ENCODE measurements at places on chromosomes 16 and 17.

DNA sequence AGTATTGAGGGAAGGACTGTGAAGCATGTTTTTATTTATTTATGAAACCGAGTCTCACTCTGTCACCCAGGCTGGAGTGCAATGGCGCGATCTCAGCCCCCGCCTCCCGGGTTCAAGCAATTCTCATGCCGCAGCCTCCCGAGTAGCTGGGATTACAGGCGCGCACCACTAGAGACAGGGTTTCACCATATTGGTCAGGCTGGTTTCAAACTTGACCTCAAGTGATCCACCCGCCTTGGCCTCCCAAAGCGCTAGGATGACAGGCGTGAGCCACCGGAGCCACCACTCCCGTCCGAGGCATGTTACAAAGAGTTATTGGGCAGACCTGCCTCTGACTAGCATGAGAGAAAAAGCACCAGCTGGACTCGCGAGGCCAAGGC is 3.1 kb downstream of the MRPL12 start:
- DNase-seq, result no peak

- DNase-seq, result no peak
These were observed 40.8 kb downstream of the RNF157 start for GRCh38 chr17:76199469-76199868.

DNA sequence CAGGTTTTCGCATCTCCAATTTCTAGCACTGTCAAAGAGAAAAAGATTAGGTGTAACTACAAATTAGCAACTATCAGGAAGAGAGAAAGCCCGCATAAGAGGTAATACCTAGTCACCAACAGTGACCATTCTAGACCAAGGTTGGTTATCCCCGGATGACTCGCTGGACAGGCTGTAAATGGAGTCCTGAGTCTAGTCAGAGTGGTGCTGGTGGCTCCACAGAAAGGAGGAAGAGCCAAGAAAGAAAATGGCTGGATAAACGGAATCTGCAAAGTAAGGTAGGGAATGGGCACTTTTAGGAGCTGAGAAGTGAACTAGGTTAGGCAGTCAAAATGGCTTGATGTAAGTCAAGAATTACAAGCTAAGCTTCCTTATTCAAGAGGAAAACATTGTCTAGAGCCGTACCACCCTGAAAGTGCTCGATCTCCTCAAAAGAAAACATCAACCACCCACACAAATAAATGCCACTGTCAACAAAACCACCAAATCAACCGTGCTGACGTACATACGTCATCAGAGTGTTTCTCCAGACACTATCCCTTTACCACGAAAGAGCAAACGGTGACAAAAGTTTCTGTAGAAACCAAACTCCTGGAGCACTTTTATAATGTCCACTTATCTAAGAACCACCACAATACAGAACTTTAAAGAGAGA is 2.2 kb downstream of the GSPT1 start:
- peak; percentile 12 for DNase-seq

GRCh38 chr16:10852286-10852685 is 24.7 kb upstream of the CIITA start:
- no peak for DNase-seq

DNA sequence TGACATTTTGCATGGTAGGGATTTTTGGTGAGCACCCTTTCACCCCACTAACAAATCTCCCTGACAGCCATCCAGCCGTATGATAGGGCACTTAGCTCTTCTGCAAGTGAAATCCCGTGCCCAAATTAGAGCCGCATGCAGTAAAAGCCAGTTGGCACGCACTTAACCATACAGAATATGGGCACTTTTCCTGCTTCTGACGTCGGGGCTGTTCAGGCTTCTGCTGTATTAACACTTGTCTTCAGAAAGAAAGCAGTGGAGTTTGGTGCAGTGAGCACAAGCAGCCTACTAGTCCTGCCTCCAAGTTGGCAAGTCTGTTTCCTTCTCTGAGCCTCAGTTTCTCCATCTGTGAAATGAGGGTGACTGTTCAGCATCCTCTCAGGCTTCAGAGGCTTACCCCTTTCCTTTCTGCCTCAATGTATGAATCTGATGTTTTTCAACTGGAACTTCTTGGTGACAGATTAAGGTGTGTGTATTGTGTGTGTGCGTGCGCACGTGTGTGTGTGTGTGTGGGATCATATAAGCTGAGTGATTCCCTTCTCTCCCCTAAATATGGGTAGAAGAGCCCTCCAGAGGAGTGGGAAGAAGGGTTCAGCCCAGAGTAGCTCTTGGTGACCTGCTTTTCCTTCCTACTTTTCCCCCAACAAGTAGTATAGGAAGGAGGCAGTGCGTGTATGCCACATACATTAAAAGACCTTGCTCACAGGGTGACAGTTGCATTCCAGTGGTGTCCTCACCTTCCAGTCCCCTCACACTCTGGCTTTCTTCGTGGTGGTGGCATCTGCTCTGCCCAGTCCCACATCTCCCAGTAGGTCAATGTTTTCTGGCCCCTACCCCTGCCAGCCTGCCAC is 19.0 kb downstream of the IGF2BP1 start:
- DNase-seq, result no peak

GRCh38 chr16:871562-872345 is 71.2 kb upstream of the GNG13 start:
- no peak for DNase-seq

DNA sequence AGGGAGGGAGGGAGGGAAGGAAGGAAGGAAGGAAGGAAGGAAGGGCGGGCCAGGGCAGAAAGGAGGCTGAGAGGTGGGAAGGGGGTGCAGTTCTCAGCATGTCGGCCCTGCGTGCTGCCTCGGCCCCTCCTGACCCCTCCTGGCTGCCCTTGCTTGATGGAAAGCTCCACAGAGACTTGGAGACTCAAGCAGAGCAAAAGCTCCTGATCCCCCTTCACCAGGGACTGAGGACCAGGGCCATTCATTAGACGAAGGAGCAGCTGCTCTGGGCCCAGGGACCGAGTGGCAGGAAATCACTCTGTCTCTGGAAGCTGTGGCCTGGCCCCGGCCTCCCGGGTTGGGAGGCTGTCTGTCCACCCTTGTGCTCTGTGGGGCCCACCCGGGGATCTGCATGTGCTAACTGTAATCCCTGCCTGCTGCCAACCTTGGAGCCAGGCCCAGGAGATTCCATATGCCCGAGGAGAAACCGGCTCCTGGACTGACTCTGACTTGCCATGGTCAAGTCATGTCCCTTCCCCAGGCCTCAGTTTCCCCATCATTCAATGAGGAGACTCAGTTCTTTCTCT is 27.4 kb upstream of the C1QL1 start:
- no peak for DNase-seq

DNA sequence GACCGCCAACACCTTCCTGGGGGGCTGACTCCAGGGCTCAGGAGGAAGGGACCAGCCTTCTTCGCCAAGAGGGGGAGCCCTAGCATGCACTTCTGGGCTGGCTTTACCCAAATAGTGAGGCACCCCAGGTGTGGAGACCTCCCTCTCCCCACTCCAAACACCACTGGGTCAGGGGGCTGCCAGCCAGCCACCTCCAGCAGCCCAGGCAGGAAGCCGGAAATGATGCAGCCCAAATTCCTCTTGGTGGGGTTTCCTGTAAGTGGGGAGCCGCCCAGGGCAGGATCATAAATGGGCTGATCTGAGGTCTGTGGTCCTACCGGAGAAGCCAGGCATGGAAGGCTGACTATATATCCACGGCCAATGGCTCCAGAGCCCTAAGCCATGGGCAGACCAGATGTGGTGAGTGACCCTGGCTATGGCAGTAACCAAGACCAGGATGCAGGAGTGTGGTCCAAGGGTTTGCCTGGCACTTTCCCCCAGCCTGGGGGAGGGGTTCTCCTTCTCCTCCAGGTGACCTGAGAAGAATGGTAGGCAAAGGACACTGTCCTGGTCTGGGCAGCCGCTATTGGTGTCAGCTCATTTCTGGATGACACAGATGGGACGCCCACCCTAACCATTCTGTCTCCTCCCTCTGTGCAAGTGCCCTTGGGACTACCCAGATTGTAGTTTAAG is 4.2 kb downstream of the GIT1 start:
- no peak for DNase-seq

DNA sequence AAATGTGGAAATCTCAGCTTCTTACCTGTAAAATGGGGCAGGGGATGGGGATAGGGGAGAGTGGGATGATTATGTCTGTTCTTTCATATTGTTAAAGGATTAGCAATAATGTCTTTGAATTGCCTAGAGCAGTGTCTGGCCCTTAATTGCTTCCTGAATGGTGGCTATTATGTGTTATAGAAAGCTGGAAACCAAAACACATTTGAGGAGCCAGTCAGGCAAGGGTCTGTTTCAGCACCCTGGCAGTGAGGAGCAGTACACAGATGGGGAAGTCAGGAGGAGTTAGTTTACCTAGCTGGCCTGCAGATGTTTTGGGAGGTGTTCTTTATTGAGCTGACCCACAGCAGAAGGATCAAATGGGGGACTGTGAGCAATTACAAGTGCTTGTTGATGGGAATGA is 63.0 kb downstream of the NUP93 start:
- no peak for DNase-seq

DNA sequence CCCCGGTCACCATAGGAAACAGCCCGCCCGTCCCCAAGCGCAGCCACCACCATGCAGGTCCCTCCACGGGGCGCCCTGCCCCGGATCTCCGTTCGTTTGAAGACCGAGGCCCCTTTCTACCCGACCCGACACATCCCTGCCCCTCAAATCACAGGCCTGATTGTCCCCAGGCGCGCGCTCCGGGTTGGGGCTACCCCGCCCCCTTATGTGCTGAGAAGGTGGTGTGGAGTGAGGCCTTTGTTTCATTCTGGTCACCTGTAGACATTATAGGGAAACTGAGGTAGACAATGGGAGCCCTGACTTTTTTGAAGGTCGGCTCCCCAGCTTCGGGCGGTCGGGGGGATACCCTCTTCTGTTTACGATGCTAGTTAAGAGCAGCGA is 763 bp upstream of the ACTG1 start:
- peak; percentile 46 for DNase-seq

- DNase-seq, result no peak
These were observed 34.6 kb downstream of the GRIN2C start for GRCh38 chr17:74824961-74825627.

DNA sequence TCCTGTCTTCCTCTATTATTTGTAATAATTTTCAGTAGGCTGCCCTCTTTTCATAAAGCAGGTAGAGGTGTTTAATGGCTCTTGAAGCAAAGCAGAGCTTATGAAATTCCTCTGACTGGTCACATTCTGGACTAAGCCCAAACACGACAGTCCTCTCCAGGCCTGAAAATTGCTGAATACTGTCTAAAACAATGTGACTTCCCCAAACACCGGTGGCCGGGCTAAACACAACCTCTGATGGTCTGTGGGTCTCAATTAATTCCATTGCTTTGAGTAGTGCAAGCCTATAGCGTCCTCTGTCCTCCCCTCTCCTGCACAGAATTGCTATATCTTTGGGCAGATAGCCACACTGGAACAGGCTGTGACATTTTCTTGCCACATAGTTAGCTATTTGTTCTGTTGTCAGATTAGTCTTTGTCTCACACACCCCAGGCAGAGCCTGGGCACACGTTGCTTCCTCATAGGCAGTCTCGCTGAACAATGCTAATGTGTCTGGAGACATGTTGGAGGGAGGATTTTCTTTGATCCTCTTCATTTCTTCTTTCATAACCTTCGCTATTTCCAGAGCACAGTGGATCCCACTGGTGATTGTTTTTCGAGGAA is 10.8 kb upstream of the SLFN12L start:
- DNase-seq, result peak; percentile 75

DNA sequence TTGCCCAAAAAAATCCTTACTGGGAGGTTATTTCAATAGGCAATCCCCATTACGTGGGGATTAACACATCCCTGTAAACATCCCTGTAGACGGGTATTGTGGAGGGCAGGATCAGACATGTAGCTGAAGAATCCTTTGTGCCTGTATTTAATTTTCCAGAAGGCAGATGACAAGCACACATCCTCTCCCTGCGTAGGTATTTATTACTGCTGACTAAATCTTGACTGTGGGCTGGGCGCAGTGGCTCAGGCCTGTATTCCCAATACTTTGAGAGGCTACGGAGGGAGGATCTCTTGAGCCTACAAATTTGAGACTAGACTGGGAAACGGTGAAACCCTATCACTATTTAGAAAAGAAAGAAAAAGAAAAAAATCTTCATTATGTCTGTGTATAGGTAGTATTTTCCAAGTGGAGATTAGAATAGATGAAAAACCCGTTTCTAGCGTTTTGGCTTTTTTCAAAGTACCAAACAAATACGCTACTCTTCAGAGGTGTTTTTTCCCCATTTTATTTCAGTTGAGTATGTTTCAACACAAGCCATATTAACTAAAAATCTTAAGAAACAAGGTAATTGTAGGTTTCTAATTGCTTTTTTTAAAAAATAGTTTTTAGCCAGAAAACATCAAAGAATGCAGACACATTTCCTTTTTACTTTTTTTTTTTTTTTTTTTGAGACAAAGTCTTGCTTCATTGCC is 1.5 kb upstream of the MARF1 start:
- DNase-seq, result no peak

DNA sequence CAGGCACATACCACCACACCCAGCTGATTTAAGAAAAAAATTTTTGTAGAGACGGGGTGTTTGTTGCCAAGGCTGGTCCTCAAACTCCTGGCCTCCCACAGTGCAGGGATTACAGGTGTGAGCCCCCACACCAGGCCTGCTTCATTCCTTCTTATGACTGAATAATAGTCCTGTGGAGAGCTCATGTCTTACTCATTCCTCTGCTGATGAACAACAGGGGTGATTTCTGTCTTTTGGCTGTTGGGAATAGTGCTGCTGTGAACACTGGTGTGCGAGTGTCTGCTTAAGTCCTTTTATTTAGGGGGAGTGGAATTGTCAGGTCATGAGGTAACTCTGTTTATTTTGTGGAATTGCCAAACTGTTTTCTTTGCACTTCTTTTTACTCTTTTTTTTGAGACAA is 2.7 kb upstream of the CTRB1 start:
- DNase-seq, result no peak

DNA sequence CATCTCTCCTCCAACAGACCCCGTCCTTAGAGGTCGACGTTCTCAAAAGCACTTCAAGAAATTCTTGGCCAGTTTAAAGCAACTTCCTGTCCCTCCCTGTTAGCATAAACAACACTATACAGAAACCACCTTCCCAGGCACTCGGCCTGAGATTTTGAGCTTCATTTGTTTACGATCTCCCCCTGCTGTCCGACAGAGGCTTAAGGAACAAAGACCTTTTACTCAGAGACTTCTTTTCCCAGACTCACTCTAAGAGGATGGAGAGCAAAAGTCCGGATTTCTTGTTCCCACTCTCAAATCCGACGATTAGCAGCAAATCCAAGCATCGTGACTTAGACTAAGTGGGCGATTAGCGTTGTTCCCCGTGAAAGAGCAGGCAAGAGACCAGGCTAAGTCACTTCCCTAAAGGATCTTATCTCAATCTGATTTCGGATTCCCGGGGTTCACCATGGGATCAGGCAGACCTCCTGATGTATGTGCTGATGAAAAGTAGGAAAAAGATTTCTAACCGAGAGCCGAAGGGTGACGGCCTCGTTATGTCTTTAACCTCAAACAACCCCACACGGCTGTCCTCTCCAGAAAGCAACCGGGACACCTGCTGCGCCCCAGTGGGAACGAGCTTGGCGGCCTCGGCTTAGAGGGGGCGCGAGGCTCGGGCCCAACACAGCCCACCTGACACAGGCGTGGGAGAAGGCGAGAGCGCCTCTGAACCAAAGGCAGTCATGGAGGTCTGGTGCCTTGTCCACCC is 598 bp downstream of the INPP5K start:
- DNase-seq, result peak; percentile 75

GRCh38 chr16:82701442-82701955 is 74.7 kb downstream of the CDH13 start:
- DNase-seq, result no peak
